NCI-H524 (cell line): ENCODE measurements at places on chromosomes 16 and 17.

DNA sequence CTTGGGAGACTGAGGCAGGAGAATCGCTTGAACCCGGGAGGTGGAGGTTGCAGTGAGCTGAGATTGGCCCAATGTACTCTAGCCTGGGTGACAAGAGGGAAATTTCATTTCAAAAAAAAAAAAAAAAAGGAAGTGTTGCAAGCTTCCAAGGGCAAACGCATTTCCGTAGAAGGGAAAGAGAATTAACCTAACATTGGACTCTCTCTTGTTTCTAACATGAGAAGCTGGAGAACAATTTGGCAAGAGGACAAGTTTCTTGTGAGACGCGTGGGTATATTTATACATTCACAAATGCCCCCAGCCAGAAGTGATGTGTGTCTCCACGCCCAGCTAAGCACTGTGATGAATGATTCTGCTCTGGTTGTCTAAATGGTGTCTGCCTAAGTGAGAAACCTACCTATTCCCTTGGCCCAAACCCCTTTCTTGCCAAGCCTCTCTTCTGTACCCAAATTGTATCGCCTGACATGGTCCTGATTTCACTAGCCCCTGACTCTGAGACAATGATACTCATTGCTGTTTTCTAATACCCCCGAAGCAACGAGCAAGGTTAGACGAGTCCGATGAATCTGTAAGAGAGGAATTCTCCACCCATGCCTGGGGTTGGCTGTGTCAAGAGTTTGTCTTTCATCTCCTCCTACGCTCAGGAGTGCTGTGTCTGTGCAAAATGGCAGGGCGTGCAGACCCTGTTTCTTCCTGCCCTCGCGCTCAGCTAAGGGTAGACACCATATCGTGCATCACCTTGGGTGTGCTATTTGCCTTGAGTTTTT, 14.2 kb upstream of the ST6GALNAC2 start:
- no peak for DNase-seq

DNA sequence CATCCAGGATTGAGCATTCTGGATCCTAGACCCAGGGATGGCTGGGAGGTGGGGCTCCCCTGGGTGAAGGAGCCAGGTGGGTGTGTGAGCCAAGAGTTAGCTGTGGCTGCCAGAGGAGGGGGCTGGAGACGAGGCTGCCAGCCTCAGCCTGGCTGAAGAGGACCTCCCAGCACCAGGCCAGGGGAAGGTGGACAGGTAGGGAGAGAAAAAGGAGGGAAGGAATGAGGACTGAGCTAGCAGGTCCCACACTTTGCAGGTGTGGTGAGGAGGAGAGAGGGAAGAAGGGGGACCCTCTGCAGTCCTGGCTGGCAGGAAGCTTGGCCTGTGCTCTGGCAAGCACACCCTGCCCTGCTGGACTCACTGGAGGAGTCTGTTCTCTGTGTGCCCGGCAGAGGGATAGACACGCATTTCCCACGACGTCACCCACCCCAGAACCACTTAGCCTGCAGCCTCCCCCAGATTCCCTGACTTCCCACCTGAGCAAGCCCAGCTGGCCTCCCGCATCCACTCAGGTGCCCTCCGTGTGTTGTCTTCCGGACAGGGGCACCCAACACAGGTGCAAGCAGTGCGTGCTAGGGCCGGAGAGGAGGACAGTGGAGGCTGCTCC, 42.0 kb downstream of the SOCS3 start:
- no peak for DNase-seq

GRCh38 chr17:55295411-55296170, 30.8 kb downstream of the HLF start:
- peak; percentile 71 for DNase-seq

DNA sequence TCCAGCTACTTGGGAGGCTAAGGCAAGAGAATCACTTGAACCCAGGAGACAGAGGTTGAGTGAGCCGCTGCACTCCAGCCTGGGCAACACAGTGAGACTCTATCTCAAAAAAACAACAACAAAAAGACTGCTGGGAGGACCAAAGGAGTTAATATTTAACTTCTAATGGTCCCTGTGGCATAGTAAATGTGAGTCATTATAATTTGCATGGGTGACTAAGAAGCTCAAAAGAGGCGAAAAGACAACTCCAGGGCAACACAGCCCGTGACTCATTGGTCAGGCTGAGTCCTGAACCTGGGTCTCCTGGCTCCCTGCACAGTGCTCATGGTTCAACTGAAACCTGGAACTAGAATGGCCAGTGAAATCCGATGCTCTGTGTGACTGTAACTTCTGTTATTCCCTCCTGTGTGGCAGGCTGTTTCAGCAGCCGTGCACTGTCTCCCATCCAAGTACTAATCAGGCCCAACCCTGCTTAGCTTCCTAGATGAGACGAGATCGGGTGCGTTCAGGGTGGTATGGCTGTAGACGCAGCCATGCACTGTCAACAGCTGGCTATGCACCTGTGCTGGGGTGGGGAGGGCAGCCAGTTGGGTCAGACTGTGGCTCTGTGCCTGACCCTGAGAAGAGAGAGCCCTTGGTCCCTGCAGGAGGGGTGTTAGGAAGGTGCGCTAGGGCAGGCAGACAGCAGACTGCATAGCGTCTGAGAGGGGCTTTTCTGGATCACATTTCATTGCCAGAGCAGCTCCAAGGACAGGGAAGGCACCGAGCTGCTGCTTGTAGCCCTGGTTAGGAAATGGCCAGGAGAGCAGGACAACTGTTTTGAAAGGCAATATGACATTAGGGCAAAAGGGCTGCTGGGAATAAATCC, 14.5 kb upstream of the GPRC5C start:
- peak; percentile 90 for DNase-seq

DNA sequence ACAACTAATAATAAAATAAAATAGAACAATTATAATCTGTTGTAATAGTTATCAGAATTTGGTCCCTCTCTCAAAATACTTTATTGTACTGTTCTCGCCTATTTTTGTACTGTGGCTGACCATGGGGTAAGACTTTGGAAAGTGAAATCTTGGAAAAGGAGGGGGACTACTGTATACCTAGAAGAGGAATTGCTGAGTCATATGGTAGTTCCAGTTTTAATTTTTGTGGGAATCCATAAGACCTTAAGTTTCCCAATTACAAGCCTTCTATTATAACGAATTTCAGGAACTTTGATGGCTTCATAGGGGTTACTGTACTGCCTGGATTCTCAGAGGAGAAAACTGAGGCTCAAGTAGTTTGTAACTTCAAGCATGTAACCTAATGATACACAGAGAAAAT, 35.5 kb downstream of the TNRC6A start:
- DNase-seq = no peak

DNA sequence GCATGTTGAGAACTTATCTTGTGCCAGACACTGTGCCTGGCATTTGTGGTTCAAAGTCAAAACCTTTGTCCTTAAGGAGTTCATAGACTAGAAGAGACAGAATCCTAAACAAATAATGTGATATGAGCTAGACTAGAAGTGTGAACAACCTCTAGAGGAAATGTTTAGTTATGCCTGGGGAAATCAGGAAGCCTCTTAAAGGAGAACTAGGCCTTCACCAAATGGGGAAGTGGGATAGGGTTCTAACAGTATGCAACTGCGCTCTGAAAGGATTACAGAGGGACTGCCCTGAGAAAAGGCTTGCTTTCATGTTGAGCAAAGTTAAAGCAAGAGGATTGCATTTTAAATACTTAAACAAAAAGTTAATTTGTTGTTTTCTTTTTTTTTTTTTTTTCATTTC, 4.9 kb downstream of the RUNDC1 start:
- no peak for DNase-seq

- DNase-seq = no peak
Observed at GRCh38 chr17:37019117-37019740, 70.5 kb downstream of the AATF start.

DNA sequence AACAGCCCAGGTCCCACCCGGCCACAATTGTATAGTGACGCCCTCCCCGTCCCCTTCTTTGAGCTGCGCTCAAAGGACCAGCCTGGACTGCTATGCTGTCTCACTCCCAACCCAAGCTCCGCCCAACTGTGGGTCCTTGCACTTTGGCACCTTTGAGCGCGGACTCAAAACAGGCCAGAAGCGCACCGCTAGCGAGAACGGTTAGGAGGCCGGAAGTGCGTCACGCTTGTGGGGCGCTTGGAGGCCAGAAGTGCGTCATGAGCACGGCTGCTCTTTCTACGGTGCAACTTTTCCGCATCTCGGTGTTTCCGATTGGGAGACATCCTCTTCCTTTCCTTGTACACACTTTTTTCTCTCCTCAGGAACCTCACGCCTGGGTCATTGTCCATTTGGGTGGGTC, at the start of gene ZNF19:
Gene ZNF19 (minus strand): TSS at position 203 of the 400 bp plus-strand sequence. CDS start 7,210 bp downstream, outside the sequence.
- DNase-seq = no peak

DNA sequence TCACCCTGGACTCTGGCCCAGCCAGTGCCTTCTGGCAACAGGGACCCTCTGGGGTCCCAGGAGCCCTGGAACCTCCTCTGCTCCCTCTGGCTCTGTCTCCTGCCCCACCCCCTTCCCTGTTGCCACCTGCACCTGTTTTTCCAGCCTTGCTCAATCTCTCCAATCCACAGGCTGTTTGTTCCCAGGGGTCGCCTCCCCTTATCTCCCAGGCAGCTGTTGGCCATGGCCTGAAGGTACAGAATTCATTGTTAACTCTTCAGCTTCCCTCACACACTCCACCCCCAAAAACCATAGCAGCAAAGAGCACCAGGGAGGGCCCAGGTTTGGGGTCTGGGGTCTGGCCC, 39.3 kb upstream of the TOB1 start:
- peak; percentile 70 for DNase-seq

GRCh38 chr17:70050931-70051330, 24.1 kb upstream of the KCNJ16 start:
- DNase-seq = no peak
